A549 treated with GW870086 at 1 μM for 4 hours (cell line): ENCODE measurements at places on chromosomes 2 and 18. TPM values are rescaled to one million over a fixed set of nuclear protein-coding genes. Genes with fewer than 3 reads are reported as not detected.

The CCDC178 gene
- not detected in 5 replicates for total RNA-seq

The PEX13 gene
- 12.7 to 16.0 TPM (median 15.4 TPM) in 5 replicates for total RNA-seq

The NFATC1 gene
- total RNA-seq: 4.9 to 6.3 TPM (median 6.2 TPM) in 5 replicates

The CNDP1 gene
- total RNA-seq: not detected in 5 replicates

The AFF3 gene
- 0.07 to 0.09 TPM in 2 of 5 replicates, not detected in the others for total RNA-seq

The IL18R1 gene
- total RNA-seq: 0.69 to 1.3 TPM (median 0.79 TPM) in 5 replicates
